ENCODE measurements at places on chromosomes 3 and 15.

DNA sequence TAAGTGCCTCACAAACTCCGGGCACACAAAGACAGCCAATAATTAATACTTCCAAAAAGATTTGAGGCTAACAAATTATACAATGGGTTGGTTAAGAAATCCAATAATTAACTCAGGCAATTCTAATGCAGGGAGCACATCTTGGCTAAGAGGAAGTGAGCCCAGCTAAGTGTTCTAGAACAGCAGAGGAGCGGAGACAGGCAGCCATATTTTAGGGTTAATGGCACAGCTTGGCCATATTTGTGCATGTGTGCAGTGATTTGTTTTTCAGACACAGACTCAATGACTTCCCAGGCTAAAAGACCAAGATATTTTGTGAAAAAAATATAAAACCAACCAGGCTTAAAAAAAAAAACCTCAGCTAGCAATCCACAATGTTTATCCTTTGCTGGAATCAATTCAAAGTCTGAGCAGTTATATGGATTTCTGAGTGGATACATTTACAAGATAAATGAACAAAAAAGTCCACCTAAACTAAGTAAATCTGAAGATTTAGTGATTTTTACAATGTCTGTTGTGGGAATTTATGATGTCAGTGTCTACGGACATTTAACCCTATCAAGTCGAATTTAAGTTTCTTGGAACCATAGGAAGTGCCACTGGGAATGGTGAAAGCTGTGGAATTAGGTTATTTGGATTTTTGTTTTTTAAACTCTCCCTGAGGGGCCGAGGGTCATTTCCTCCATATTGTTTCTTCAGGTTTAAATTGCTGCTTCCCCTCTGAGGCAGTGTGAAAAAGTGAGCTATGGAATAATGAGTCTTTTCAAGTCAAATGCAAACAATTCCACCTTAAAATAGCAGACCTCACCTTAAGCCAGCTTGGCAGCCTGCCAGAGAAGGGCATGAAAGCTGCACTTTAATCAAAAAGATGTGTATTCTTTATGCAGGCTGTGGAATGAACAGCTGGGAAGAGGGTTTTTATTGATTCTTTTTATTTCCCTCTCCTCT is 413.7 kb upstream of the TBL1XR1 start:
- DNase-seq: no peak

DNA sequence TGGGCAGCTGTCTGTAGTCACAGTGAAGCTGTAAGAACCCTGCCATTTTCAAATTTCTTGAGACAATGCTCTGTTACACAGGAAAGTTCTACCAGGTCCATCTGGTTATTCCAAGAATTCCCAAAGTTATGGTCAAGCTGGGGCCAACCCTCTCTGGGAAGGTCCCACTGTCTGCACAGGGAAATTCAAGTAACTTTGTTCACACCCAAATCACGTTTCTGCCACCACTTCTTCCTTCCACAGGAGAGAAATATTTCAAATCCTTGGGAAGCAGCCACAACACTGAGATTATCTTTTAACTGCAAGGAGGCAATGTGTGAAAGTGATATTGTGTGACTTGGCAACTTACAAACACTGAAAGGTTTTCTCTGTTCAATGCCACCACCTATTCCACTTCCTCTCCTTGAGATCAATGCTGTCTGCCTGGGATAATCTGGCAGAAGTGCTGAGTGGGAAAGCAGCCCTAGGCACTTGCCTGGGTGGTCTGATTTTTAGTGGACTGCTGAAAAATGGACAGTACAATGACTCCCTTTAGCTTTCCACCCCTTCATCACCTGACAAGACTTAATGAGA is 5.6 kb downstream of the SCAMP2 start:
- DNase-seq: no peak

GRCh38 chr15:41169781-41170180 is 53.7 kb upstream of the INO80 start:
- DNase-seq: no peak

DNA sequence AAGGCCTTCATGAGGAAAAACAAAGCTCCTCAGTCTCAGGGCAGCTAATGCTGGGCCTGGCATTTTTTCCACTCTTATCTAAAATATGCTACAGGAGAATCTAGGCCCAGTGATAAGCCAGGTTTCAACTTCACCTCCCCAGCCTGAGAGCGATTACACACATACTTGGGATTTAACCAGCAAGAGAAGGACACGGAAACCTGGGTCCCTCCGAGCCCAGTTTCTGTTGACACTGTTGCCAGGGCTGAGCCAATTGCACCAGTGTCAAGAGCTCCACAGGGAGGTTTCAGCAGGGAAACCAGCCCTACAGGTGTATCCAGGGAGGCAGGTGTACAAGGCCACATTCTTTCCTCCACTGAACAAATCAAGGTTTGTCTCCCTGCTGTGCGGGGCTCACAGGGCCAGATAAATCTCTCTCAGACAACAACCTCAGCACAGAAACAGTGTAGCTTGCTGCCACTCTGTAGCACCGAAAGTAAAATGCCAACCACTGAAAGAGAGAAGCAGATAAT is 85.4 kb downstream of the MAGI1 start:
- no peak for DNase-seq
